RPMI7951 (cell line): ENCODE measurements at places on chromosomes 2 and 18. TPM values are rescaled to one million over a fixed set of nuclear protein-coding genes. Genes with fewer than 3 reads are reported as not detected.

TRPM8 gene
- 13.6 and 19.9 TPM in 2 replicates for total RNA-seq

CHRNG gene
- not detected in 2 replicates for total RNA-seq

SMYD1 gene
- not detected in 2 replicates for total RNA-seq

RBKS gene
- 1.8 and 2.8 TPM in 2 replicates for total RNA-seq

UGT1A10 gene
- 0.29 TPM in 1 of 2 replicates, not detected in the other for total RNA-seq

SPC25 gene
- 49.0 and 53.0 TPM in 2 replicates for total RNA-seq

SCN9A gene
- total RNA-seq = under 0.01 and 0.12 TPM in 2 replicates

TRIM43 gene
- total RNA-seq = not detected in 2 replicates

VSNL1 gene
- total RNA-seq = not detected in 2 replicates

SDC1 gene
- total RNA-seq = 28.8 and 42.3 TPM in 2 replicates

UPP2 gene
- not detected in 2 replicates for total RNA-seq

TTC31 gene
- total RNA-seq = 17.3 and 17.5 TPM in 2 replicates

RNF125 gene
- total RNA-seq = 0.60 and 1.6 TPM in 2 replicates

IHH gene
- not detected in 2 replicates for total RNA-seq

CAPN10 gene
- total RNA-seq = 11.4 and 14.0 TPM in 2 replicates

DLGAP1 gene
- total RNA-seq = not detected in 2 replicates

GREB1L gene
- 0.24 TPM in 1 of 2 replicates, not detected in the other for total RNA-seq

TGFA gene
- 4.2 and 4.3 TPM in 2 replicates for total RNA-seq

REG3A gene
- not detected in 2 replicates for total RNA-seq

TDRD15 gene
- total RNA-seq = not detected in 2 replicates

FSHR gene
- not detected in 2 replicates for total RNA-seq

FAP gene
- total RNA-seq = 142 and 170 TPM in 2 replicates

RRM2 gene
- 134 and 144 TPM in 2 replicates for total RNA-seq

IL36A gene
- not detected in 2 replicates for total RNA-seq

DCDC2C gene
- total RNA-seq = not detected in 2 replicates

GALNT5 gene
- 10.6 TPM in 2 replicates for total RNA-seq

ADCYAP1 gene
- 0.10 TPM in 1 of 2 replicates, not detected in the other for total RNA-seq

CDH7 gene
- total RNA-seq = not detected in 2 replicates

MSTN gene
- not detected in 2 replicates for total RNA-seq

SLC4A3 gene
- 2.8 and 3.0 TPM in 2 replicates for total RNA-seq

LAPTM4A gene
- 218 and 267 TPM in 2 replicates for total RNA-seq

GALR1 gene
- not detected in 2 replicates for total RNA-seq

COL4A4 gene
- 0.72 and 1.4 TPM in 2 replicates for total RNA-seq

NR4A2 gene
- total RNA-seq = 0.59 and 0.96 TPM in 2 replicates

FER1L5 gene
- total RNA-seq = not detected in 2 replicates

CNDP2 gene
- 24.7 and 34.7 TPM in 2 replicates for total RNA-seq

IL36B gene
- total RNA-seq = not detected in 2 replicates

COL4A3 gene
- 0.29 and 1.2 TPM in 2 replicates for total RNA-seq

ZAP70 gene
- 2.0 and 2.1 TPM in 2 replicates for total RNA-seq

SCYGR4 gene
- not detected in 2 replicates for total RNA-seq

IL1A gene
- 1.9 and 2.3 TPM in 2 replicates for total RNA-seq

LYPD1 gene
- 20.3 and 23.7 TPM in 2 replicates for total RNA-seq

EPB41L3 gene
- total RNA-seq = 5.8 and 6.4 TPM in 2 replicates

LRRTM4 gene
- total RNA-seq = 0.10 and 0.12 TPM in 2 replicates

SLC30A3 gene
- not detected in 2 replicates for total RNA-seq

LRP1B gene
- not detected in 2 replicates for total RNA-seq

ASAP2 gene
- total RNA-seq = 40.1 and 46.7 TPM in 2 replicates

FABP1 gene
- not detected in 2 replicates for total RNA-seq

SERPINB4 gene
- total RNA-seq = not detected in 2 replicates

POTEC gene
- not detected in 2 replicates for total RNA-seq
